ENCODE measurements at places on chromosomes 12 and 14.

GRCh38 chr14:98924046-98924445 is 348.0 kb downstream of the BCL11B start:
- DNase-seq: no peak

- no peak for DNase-seq
Measured at GRCh38 chr12:121295746-121296617, 527 bp downstream of the CAMKK2 start.

DNA sequence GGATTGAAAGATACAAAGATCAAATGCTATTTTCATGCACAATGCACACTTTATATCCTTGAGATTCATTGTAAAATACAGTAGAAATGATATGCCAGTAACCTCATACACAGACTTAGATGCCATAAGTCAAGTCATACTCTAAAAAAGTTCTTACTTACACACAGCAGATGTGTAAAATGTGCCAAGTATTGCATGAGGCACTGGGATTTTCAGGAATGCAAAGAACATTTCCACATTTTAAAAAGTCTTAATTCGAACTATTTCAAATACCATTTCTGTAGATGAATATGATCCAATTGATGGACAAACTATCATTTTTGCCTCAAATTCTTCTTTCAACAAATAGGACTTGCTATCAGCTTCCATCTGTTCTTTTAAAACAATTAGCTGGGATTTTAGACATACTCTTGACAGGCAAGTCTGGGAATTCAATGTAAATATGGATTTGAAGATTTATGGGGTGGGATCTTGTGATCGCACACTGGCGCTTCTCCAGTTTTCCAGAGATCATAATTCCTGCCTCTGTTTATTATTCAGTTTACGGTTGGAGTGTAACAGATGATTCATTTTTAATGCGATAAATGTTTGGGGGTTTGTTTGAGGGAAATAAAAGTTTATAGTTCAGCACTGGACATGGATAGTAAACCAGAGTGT is 183.8 kb downstream of the PAX9 start:
- DNase-seq: no peak

- peak; percentile 77 for DNase-seq
Measured at GRCh38 chr12:71772735-71773134, 18.1 kb downstream of the RAB21 start.

- DNase-seq: no peak
Measured at GRCh38 chr14:102831163-102831804, 54.0 kb downstream of the TRAF3 start.

GRCh38 chr14:72783741-72784140 is 110.2 kb downstream of the DPF3 start:
- no peak for DNase-seq

- DNase-seq: no peak
Measured at GRCh38 chr12:6672143-6672542, 9.2 kb upstream of the ING4 start.

- DNase-seq: no peak
Measured at GRCh38 chr14:74616996-74617700, 5.1 kb upstream of the LTBP2 start.

DNA sequence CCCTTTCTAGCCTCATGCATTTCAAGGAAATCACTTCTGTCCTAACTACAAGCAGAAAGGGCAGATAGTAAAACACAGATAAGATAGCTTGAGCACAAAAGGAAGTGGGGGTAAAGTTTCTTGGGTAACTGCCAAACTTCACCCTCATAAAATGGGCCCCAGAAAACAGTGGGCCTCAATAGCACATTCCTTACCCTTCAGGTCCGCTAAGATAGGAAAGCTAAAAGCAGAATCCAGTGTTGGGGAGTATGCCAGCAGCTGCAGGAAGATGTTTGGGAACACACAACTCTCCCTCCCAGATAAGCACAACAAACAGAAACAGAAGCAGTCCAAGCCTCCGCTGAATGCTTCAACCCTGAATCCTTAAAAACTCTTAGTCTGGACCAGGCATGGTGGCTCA is 110.9 kb upstream of the MGAT4C start:
- DNase-seq: no peak

DNA sequence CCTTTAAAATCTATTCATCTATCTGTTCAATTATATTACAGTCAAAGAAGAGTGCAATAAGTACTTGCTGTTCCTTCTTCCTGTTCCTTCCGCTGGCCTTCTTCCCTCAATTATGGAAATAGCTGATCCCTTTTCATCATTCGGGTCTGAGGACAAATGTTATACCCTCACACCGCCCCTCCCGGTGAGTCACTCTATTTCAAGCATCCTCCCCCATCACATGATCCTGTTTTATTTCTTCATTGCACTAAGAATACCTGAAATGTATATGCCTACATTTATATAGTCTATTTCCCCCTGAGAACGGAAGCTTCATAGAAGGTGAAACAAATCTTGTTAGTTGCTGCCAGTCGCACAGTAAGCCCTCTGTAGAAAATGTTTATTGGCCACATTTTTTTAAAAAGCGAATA is 2.5 kb downstream of the SLC38A1 start:
- no peak for DNase-seq

GRCh38 chr14:83711046-83711445 is 1818.9 kb upstream of the FLRT2 start:
- DNase-seq: no peak

GRCh38 chr14:59707778-59708561 is 131.4 kb upstream of the CCDC175 start:
- no peak for DNase-seq

DNA sequence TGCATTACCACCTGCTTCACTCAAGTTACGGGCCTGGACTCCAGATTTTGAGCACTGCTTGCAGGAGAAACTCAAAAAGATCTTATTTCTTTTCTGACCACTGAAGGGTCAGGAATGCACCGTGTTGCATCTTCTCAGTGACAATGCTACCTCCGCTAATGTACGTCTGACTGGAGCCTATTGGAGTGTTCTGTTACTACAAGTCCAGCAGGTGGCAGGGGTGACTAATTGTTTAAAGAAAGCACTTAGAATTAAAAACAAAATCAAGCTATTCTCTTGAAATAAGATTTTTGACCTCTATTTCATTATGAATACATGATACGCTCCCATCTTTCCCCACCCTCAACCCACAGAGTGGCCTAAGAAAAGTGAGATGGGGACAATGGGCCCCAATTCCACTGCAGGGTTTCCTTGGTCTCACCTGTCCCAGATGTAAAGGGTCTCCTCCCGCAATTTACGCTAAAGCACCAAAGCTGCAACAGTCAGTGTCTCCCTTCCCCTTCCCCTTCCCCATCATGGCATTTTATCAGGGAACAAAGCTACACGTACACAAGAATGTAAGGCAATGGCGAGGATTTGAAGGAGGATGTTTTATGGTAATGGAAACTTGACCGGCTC is 2.2 kb downstream of the TBPL2 start:
- DNase-seq: peak; percentile 27

DNA sequence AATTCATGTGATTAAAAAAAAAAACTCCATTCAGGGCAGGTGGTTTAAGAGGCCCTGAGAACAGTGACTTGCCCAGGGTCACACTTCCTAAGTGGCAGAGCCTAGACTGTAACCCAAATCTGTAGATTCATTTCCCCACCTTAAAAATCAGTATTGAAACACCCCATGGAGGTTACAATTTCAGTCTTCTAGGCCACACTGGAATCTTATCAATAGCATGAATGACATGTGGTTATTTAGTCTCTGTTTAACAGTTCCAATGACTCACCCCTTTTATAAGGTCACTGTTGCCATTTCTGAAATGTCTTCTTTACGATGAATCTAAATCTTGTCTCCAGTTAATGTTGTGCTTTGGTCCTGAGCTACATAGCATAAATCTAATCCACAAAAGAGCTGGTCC is 262.3 kb upstream of the GRIP1 start:
- no peak for DNase-seq

DNA sequence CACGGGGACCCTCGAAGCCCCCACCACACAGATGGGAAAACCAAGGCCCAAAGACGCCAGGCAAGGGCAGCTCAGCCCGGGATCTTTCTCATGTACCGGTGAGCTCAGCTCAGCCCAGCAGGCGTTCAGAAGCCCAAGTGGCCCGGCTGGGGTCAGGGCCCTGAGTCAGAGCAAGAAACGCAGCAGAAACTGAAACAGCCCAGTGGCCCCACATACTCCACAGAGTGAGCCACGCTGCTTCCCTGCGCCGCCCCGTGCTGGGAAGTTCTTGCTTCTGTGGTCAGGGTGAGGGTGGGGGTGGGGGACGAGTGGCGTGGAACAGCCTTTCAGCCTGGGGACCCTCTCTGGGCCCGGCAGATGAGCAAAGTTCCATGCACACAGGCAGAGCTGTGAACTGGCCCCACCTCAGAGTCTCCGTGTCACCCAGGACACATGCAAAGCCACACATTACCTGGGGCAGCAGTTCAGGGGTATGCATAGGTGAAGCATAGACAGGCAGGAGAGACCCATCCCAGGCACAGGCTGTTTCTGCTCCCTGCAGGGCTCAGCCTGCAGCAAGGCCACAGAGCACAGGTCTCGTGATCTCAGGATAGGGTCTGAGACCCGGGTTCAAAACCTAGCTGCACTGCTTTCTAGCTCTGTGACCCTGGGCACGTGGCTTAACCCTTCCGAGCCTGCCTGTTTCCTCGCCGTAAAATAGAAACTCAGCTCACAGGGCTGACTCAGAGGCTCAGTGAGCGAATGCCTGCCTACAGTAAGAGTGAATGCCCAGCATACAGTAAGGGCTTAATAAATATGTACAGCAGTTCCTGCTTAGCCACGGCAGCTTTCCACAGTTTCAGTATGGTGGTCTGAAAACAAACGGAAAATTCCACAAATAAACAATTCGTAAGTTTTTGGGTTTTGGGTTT is 21.6 kb downstream of the NCOR2 start:
- peak; percentile 84 for DNase-seq

DNA sequence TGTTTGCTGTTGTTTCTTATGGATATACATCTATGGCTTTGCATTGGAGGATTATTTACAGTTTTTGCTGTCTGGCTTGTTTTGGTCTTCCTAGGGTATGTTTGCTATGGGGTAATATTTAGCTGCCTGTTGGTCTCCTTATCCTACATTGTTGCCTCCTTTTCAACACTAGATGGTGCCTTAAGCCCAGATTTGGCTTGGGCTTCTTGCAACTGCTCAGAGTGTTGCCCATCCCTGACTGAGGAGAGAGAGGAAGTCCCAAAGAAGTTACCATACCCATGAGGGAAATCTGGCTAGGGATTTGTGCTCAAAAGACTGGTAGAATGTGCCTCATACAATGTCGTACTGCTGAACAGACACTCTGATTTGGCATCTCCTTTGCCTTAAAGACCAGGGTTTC is 94.6 kb upstream of the MUCL1 start:
- DNase-seq: peak; percentile 72

DNA sequence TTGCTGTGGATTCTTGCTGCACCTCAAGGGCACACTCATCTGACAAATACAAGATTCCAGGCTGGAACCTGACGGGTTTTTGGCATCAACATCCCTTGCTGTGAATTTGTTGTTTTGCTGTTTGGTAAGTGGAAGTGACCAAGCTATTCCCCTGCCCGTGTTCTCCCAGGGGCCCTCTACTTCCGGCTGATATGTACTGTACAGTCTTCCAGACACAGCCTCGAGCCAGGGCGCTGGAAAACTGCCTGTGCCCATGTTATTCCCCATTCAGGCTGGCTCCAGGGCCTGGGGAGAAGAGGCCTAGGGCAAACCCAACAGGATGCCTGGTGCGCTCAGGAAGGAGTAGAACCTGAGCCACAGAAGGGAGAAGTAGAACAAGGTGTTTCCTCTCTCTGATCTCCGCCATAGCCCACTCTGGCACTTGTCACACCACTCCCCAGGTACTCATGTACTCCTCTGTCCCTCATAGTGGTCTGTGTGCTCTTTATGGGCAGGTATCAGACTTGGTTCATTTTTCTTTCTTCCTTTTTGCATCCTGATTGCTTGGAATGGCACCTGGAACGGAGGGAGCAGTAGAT is 67.8 kb upstream of the LTA4H start:
- DNase-seq: no peak

- no peak for DNase-seq
Measured at GRCh38 chr14:23512156-23512555, 39.4 kb downstream of the ZFHX2 start.

DNA sequence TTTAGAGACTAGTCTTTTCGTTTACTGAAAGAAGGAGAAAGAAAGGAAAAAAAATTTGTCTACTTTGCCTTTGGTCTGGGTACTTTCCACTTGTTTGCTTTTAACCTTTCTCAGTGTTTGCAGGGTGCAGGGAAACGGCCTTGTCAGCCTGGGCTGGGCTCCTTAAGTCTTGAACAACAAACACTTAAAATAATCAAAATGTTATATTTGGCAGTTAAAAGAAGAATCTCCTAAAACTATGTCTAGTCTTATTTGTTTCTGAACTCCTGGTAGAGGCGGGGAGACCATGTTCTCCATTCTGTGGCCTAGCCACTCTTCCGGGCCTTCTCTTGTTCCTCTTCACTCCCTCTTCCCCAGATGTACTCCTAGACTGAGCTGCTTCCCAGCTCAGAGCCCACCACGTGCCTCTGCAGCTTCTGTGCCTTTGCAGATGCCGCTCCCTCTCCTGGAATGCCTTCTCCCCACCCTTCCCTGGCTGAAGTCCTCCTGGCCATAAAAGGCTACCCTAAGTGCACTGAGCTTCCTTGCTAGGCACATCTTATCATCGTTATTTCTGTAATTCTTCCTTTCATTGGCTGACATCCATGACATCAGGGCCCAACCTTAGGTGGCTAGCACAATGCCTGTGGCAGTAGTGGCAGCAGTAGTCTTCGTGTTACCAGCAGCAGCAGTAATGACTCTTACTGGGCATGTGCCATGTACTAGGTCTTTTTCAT is 432.9 kb downstream of the ZFP36L1 start:
- DNase-seq: peak; percentile 36

DNA sequence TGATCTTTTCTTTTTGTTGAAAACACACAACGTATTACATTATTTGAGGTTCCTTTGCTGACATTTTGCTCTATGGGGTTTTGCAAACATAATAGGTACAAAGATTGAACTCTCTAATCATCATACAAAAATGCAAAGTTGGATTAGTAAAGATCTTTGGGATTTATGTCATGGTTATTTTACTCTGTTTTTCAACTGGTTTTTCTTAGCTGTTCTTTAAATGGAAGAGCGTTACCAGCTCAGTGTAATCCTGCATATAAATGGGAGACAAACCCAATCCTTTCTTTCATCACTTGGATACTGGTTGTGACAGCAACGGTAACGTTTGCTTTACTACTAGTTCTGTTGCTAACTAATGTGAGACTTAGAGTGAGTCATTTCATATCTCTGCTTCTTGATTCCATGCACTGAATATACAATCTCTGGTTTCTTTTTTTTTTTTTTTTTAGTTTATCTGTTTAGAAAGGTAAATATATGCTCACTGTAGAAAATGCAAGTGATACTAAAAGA is 104.9 kb upstream of the NOVA1 start:
- DNase-seq: no peak

- no peak for DNase-seq
Measured at GRCh38 chr14:90602088-90602687, 205.4 kb downstream of the CALM1 start.

- DNase-seq: no peak
Measured at GRCh38 chr14:88631091-88631490, 68.3 kb downstream of the ZC3H14 start.

GRCh38 chr14:62988967-62989366 is 56.3 kb downstream of the KCNH5 start:
- no peak for DNase-seq
